ENCODE measurements at places on chromosomes 12 and 14.

DNA sequence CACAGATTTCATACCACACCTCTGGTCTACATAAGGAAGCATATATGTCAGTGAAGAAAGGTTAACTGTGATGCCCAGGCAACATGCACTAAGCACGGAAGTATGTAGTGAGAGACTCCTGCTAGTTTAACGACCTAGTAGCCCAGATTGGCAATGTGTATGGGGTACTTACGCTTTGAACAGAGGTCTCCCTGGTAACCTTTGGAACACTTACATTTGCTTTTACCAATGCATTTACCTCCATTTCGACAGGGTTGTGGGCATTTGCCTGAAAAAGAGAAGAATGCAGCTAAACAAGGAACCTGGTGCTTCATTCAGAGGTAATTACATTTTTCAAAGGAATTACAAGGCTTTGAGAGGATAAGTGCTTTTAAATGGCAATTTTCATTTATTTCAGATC lies 65.2 kb downstream of the WIF1 start:
- DNase-seq = no peak

- no peak for DNase-seq
These were observed 165.8 kb downstream of the CALM1 start for GRCh38 chr14:90562652-90563051.

DNA sequence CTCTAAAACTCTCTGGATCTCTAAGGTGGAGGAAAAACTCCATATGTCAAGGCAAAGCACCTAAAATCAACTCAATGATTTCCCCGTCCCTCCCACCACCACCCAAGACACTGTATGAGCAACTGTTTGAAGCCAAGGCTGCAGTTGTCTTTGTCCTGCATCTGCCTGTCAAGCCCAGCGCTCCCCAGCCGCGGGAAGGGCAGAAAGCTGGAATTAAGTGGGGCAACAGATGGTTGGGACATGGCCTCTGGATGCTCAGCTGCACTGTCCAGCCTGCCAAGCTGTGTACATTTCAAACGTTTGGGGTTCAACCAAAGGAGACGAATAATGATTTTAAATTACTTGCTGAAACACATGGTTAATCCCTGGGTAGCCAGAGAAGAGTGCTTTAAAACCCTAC lies 42.2 kb upstream of the PTGR2 start:
- DNase-seq = no peak

- DNase-seq = no peak
These were observed 15.1 kb downstream of the APPL2 start for GRCh38 chr12:105220929-105221290.

- DNase-seq = no peak
These were observed 24.2 kb upstream of the INF2 start for GRCh38 chr14:104665114-104665656.

DNA sequence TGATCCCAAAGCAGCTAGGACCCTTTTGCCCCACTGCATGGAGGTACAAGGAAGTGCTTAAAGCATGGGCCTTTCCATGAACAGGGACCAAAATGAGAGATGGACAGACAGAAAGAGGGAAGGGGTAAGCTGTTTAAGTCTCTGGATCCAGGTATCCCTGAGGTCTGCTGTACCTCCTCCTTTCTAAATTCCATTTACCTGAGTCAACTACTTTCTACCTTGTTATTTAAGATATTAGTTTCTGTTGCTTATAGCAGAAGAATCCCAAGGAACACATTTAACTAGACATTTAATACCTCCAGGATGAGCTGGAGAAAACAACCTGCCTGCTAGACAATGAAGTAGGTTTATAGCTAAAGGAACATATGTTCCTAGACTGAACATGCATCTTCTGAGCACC lies 157.6 kb upstream of the TMCC3 start:
- no peak for DNase-seq

DNA sequence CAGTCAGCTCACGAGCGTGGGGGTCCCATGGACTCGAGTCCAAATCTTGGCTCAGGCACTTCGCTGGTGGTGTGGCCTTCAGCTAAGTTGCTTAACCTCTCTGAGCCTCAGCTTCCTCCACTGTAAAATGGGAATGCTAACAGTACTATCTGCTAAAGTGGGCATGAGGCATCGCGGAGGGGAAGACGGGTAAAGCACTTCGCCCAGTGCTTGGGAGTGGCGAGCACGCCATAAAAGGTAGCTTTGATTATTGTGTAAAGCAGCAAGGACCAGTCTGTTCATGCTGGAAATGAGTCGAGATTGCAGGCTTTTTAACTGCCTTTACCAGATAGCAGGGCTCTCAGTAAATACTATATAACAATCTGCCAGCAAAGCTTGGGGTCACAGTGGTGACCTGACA lies 24.5 kb downstream of the HRK start:
- DNase-seq = no peak

DNA sequence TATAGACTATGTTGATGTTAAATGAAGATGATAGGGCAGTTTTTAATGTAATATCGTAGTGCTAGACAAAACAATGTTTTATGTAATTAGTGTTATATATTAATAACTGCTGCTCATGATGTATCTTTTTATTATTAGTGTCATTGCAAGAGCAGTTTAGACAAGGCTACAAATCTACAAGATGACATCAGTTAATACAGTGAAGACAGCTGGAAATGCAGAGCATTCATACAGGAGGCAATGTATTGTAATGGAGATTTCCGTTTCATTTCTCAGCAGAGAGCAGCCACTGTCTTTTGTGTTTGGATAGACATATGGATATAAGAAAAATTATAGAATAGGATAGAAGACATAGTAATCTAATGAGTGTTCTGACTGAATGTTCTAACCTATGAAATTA lies 178.0 kb downstream of the FOXG1 start:
- no peak for DNase-seq

- no peak for DNase-seq
These were observed 17.8 kb downstream of the SLC8B1 start for GRCh38 chr12:113317122-113317521.

- DNase-seq = no peak
These were observed 707.3 kb upstream of the FOXG1 start for GRCh38 chr14:28059254-28059653.

GRCh38 chr14:22070119-22070982 lies 396.7 kb upstream of the OR4E1 start:
- DNase-seq = peak; percentile 19

DNA sequence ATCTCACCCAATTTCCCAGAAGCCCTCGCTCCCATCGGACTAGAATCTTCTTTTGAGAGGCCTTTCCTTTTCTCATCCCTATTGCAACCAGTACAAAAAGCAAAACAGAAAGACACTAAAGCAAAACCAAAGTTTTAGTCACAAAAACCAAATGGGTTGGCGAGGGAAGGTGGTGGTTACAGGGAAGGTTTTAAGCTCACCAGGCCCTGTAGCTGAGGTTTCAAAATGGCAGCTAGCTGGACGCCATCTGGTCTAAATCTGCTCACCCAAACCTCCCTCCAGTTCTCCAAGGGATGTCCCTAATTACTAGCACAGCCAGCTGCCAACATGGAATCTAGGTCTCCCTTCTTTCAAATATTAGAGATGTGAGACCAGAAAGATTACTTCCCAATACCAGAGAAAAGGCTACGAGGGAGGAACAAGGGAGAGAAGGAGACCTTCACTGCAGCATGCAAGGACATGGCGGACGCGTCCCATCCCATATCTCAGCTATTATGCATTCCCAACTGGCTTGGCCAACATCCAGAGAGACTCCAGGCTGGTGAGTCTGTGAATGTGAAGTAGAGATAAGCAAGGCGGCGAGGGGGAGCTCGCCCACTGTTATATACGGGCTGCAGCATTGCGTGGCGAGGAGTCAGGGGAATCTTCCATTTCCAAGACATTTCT lies 70.8 kb downstream of the DPF3 start:
- no peak for DNase-seq

GRCh38 chr12:70317781-70318180 lies 48.3 kb upstream of the KCNMB4 start:
- DNase-seq = peak; percentile 5

- DNase-seq = no peak
These were observed 4.2 kb downstream of the KRT84 start for GRCh38 chr12:52381206-52381605.

GRCh38 chr12:108722463-108722862 lies 8.9 kb downstream of the CORO1C start:
- DNase-seq = no peak

DNA sequence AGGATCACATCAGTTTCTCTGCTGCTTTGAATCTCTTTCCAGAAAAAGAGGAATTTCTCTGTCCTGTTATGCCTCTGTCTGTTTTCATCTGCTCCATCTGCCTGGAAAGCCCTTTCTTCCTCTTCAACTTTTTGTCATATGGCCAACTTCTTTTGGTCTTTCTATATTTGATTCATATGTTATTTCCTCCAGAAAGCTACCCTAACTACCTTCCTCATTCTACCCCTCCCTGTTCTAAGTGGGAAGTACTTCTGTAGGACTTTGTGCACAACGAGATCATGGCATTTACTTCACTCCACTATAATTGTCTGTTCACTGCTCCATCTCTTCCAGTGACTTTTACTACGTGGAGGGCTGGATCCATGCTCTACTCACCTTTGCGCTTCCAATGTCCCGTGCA lies 5.9 kb downstream of the CLEC4D start:
- DNase-seq = no peak

- DNase-seq = no peak
These were observed 52.8 kb upstream of the SLC2A13 start for GRCh38 chr12:40158592-40159111.

DNA sequence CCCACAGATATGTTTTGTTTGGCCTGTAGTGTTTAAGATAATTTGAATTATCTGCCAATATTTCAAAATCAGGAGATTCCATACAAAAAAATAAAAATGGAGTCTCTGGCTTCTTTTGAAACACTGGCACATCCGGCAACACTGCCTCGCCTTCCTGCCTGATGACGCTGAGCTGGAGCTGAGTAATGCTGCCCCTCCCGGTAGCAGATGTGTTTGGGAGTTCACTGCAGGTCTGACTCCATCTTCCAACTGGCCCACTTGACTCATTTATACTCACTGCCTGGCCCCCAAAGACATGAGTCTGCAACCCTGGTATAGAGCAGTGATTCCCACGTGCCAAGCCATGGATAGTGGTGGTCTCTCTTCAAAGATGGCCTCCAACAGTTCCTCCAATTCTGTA lies 7.4 kb downstream of the CIT start:
- DNase-seq = no peak

DNA sequence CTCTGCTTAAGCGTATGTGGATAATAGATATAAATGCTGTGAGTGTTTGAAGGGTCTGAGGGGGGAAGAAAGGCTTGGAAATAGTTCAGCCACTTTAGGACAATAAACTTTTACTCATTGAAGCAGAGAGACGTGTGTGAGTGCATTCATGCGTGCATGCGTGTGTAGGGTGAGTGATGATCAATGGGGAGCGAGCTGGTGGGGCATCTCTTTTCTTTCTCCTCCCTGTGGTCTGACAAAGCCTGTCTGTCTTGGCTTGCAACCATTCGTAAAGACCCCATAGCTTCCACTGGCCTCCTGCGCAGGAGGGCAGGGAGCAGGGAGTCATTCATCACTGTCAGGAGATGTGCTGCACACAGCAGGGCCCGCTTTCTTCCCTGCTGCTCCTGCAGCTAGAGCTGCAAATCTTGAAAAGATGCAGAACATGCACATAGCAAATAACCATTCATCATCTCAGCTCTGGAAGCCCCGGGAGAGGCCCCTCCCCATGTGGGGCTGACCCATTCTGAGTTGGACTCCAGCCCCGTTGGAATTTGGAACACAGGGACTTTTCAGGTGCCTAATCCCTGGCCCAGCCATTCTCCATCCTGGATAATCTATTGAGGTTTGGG lies 223.2 kb downstream of the PPM1H start:
- DNase-seq = no peak

DNA sequence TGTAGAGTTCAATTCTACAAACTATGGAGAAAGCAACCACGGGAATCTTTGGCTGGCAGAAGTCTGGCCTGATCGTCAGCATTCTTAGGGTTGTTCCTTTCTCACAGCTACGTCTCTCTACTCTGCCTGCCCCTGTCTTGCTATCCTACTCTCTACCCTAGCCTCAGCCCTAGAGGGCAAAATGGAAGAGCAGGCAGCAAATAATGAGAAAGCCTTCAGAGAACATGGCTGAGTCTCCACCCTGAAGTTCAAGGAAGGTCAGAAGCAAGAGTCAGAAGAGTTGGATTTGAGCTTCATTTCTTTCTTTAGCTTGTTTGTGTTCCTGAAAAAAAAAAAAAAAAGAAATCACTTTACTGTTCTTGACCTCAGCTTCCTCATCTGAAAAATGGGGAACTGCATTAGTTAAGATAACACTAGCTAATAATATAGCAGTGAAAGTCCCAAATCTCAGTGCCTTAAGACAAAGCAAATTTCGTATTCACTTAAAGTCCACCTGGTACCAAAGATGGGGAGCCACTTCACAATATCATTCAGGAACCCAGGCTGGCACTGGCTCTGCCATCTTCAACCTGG lies 50.2 kb upstream of the CCND2 start:
- no peak for DNase-seq

GRCh38 chr14:90518941-90519256 lies 122.1 kb downstream of the CALM1 start:
- DNase-seq = peak; percentile 71

DNA sequence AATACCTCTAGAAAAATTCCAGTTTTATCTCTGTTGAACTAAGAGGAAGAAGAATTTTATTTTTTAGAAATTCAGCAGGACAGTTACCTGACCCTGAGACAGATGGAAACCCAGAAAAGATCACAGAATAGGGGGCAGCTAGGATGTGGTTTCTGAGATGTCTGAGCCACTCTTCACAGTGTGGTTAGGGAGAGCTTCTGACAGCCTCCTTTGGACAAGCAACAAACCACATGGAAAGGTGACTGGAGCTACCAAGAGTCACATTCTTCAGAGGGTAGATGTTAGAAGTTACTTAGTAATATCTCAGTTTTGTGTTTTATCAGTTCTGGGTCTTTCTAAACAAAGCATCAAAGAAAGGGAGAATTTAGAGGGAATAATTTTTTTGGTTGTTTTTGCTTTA lies 117.3 kb upstream of the NAP1L1 start:
- DNase-seq = no peak

GRCh38 chr12:83826112-83826511 lies 1086.5 kb downstream of the SLC6A15 start:
- DNase-seq = peak; percentile 25

GRCh38 chr12:91210618-91211017 lies 28.0 kb upstream of the DCN start:
- no peak for DNase-seq

- no peak for DNase-seq
These were observed 133.9 kb upstream of the EVL start for GRCh38 chr14:99931308-99931707.

GRCh38 chr12:52090291-52090690 lies 10.8 kb downstream of the SMIM41 start:
- peak; percentile 7 for DNase-seq

DNA sequence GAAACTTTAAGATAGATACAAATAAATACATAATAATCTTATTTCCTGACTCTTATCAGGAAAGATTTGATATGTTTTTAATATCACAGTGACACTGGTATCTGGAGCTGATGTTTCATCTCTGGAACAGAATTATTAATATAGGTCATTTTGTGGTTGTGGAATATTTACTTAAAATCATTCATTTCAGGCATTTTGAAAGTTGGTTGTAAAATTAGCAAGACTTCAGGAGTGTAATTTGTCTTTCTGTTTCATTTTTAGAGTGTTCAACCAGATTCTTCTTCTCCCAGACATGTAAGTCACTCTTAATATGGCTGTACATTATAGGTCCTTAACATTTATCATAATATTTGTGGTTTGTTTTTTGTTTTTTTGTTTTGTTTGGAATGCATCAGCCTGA lies 115.7 kb downstream of the PCNX1 start:
- DNase-seq = no peak

- DNase-seq = no peak
These were observed 789.4 kb upstream of the TBX3 start for GRCh38 chr12:115473257-115473956.

GRCh38 chr12:7899755-7900154 lies 27.0 kb upstream of the SLC2A14 start:
- DNase-seq = no peak

GRCh38 chr12:12538535-12538934 lies 24.1 kb downstream of the DUSP16 start:
- DNase-seq = no peak

All from GM20000 (cell line).